ENCODE measurements at places on chromosomes 16 and 17.

DNA sequence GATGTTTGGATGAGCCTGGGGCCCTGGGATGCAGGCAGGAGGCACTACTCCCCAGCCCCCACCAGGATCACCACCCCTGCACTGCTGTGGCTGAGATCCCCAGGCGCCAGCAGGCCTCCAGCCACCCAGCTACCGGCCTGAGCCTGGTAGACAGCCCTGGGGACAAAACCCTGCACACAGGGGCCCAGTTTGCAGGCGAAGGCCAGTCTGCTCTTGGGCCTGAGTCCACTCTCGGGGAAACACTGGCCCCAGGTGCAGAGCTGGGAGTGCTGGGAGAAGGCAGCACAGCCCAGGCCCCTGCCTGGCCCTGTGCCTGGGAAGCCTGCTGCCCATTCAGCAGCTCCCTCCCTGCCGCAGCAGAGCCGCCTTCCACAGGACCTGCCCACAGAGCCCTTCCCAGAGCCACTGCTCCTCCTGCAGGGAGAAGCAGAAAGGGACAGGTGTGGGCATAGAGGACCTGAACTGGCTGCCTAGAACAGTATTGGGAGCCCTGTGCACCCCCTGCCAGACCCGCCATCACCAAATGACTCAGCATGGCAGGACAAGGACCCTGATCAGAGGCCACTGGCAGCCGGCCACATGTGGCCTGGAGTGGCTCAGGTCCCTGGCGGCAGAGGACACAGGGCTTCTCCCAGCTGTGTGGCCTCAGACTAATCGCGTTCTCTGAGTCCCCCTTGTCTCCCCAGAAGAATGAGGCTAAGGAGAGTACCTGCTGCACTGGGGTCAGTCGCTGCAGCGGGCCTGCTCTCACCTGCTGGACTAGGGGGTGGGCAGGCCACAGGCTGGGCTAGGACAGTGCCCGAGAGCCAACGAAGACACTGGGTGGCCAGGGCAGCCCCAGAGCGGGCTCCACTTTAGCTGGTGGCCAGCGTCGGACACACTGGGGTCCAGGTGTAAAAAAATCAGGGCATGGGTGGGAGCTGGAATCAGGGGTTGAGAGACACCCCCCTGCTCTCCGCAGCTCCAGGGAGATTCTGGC, 10.7 kb downstream of the MSRB1 start:
- no peak for DNase-seq

GRCh38 chr16:69619514-69619913, 53.7 kb downstream of the NFAT5 start:
- DNase-seq: no peak

DNA sequence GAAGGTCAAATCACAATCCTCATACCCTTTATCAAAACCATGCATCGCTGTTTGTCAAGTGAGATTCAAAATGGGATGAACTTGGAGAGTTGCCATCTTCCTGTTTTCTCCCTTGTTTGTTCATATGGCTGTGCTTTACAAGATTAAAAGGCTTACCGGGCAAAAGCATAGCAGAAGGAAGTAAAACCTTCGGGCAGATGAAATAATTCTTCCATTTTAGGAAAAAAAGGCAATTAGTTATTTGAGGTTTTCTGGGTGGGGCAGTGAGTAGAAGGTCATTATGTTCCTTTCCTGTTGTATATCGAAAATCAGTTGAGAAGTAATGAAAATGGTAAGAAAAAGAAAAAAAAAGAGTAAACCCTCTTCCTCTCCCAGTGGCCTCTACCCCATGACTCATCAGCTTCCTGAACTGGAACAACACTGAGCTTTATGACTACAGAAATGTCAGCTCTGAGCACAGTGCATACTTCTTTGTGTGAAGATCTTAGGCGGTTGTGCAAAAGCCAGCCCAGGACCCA, 369.2 kb downstream of the CDH13 start:
- no peak for DNase-seq

DNA sequence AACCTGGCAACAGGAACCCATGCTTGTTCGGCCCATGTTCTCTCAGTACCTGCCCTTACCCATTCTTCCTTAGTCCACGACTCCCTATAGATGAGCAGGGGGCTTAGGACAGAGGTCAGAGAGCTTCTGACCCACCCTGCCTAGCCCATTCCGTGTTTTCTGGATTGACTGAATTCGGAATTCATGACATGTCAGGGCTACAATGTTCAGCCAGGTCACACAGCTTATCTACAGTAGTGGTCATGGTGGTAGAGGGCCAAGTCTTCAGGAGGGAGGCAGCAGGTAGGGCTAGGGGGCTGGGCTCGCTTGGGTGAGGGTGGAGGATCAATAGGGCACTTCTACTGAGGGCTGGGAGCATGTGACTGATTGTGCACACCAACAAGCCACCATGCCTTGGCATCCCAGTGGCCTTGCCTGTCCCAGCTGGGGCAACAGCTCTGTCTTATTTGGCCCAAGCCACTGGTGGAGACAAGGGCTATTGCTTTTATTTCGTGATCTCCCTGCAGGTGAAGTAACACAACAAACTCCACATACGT, 3.1 kb downstream of the HEXIM2 start:
- no peak for DNase-seq

DNA sequence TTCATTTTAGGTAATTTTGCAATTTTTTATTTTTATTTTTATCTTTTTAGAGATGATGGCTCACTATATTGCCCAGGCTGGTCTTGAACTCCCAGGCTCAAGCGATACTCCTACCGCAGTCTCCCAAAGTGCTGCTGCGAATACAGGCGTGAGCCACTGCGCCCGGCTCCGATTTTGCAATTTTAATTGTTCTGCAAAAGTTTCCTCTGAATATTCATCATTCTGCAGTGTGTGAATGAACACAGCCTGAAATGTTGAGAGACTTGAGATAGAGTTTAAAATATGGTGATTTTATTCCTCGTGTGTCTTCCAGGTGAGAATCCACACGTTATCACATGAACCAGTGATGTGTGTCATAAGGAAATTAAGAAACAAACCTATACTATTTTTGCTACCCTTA, 75.8 kb downstream of the KCNJ12 start:
- no peak for DNase-seq

- DNase-seq: no peak
Measured at GRCh38 chr17:10610884-10611283, 46.2 kb downstream of the MYH3 start.

DNA sequence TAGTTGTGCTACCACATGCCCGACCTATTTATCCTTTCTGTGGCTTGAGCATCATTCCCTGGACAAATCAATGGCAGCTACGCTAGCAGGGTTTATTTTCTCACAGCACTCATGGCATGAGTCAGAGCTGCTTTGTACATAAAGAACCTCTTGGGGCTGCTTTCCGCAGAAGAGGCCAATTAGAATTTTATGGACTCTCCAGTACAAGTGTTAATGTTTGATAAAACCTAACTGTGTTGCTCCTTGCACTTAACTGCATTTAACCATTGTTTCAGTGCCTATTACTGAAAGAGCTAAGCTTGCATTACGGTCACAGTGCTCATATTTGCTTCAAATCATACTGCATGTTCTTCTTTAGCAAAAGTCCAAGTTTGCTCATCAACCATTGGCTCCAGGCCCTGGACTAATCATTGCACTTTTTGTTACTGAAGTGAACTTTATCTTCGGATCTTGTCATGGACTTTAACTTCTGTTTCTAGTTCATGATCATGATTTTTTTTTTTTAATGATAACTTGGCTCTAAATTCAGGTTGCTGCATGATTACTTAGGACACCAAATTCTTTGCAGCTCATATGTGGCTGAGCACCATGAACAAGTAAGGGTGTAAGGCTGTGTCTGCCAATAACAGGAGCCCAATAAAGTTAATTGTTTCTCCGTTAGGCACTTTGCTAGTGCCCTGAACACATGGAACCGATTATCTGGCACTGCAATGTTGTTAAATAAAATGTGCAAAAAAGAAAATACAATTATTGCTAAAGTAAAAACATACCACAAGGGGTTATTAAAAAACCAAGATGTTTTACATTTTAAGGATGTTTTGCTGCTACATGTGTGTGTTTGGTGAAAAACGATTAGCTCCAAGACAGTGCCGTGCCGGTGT, 492.2 kb downstream of the KCNJ2 start:
- no peak for DNase-seq

DNA sequence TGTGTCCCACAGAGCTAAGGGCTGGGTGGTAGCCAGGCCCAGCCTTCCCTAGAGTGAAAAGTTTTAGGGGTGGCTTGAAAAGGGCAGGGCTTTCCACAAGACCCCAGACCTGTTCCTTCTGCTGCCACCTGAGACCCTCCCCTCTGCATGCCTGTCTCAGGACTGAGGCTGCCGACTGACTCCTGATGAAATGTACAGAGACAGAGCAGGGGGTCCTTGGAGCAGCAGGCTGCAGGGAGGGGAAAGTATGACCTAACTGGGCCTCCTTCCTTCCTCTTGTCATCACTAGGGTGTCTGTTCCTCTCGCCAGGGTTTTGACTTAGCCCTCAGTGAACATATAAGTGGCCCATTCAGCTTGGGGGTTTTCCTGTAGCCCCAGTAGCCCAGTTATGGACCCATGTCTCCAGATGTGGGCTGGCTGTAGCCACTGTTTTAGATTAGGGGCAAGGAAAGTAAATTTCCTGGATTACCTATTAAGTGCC, 14.9 kb upstream of the NFATC3 start:
- DNase-seq: no peak

DNA sequence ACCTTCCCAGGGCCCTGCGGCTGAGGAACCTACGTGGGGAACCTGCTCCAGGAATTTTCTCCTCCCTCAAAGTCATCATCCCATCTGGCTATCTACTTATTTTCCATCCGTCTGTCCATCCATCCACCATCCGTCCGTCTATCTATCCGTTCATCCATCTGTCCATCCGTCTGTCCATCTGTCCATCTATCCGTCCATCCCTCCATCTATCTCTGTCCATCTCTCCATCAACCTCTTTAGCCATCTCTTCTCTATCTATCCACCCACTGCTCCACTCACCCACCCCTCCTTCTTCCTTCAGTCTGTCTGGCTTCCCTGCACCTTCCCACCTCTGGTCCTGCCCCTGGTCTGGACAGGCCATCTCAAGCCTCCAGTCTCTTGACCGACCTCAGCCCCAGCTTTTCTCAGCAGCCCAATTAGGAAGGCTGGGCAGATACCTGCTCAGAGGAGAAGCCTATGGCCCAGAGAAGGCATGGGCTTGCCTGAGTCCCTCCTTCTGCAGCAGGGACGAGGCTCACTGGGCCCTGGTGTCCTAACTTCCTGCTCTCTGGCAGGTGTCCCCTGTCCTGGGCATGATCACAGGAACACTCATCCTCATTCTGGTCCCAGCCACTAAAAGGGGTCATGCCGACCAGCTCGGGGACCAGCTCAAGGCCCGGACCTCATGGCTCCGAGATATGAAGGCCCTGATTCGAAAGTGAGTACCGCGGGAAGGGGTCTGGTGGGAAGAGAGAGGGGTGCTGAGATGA, 23.0 kb downstream of the MYBBP1A start:
- no peak for DNase-seq

- no peak for DNase-seq
Measured at GRCh38 chr16:70784692-70785555, 16.0 kb downstream of the VAC14 start.

GRCh38 chr17:38667099-38667786, 7.5 kb downstream of the EPOP start:
- DNase-seq: no peak

DNA sequence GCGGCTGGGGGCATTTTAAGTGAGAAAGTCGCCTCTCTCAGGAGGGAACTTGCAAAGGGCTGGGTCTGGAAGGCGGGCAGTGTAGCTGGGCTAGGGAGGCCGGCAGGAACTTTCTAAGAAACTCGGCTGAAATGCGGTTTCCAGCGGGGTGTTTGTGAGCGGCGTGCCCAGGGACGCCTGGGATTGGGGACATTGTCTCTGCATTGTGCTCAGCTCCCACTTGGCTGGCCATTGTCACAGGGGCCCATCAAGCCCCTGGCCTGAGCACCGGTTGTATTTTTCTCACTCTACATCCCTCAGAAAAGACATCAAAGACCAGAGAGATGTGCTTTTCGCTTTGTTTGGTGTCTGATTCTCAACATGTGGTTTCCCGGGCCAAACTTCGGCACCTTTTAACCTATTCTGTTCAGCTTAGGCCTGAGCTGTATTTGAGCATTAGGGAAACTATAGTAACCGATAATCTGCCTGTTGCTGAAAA, 291.1 kb upstream of the IRX3 start:
- no peak for DNase-seq

- no peak for DNase-seq
Measured at GRCh38 chr17:16913463-16913862, 58.5 kb downstream of the TNFRSF13B start.

- no peak for DNase-seq
Measured at GRCh38 chr17:4219241-4219640, 44.5 kb downstream of the ANKFY1 start.

- no peak for DNase-seq
Measured at GRCh38 chr17:73838815-73839214, 194.6 kb upstream of the SDK2 start.
